Fibroblast of mammary gland (primary cell): ENCODE measurements at places on chromosomes 13 and 19.

DNA sequence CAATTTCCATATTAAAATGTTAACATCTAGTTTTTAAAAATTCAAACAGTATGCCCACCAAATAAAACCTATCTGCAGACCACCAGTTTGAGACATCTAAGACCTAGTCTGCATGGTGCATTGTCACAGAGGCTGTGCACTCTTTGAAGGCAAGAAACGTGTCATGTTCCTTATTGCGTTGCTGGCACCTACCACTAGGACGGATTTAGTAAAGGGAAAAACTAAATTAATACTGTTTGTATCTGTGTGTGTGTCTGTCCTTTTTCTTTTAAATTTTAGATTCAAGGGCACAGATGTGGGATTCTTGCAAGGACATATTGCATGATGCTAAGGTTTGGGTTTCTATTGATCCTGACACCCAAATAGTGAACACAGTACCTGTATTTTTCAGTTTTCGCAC is 481.4 kb downstream of the UQCRFS1 start:
- DNase-seq, result no peak

DNA sequence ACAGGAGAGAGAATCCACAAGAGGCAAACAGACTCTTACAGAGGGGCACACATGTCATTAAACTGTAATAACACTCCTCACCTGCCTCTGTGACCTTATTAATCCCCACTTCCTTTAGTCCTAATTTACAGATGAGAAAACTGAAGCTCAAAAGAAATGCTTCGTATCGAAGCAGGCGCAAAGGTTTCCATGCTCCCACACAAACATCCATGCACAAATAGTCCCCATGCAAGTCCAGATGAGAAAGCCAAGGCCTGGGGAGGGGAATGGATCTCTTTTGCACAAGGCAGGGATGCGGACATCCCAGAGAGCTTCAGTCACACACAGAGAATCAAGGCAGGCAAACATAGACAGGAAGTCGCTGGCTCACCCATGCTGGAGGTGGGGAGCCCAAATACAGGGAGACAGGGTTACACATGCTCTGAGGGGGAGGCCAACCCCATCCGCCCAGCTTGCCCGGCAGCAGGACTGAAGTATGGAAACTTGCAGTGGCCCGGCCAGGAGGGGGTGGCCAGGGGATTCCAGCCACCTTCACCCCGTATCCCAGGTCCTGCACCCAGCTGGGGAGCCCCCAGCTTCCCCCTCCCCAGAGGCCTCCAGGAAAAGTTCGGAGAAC is 468 bp downstream of the S1PR5 start:
- no peak for DNase-seq

DNA sequence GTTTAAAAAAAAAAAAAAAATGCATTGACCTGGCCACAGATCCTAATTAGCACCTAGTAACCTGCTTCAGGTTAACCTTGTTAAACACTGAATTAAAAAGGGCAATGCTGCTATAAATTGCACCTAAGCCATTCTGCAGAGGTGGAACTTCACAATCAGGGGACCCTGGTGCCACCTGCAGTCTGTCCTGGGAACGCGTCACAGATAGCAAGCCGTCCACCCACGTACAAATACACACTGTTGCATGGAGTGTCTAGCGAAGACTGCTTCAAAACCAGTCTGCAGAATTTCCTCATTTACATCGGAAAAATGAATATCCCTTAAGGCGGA is 169.3 kb downstream of the COL4A1 start:
- DNase-seq, result peak; percentile 22

DNA sequence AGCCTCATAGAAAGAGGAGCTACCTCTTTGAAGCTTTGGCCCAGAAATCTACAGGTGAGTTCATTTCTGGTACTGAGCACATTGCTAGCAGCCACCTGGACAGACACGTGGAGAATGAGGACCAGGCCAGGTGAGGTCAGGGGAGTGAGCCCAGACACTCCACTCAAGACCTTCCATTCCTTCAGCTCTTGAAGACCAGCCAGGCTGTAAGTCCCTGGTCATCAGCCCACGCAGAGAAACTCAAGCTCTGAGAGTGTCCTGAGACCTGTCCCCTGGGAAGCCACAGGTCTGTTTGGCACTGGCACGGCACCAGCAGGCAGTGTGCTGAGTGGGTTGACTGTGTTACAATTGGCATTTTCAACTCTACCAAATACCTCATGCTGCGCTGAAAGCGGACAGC is 27.4 kb downstream of the C13orf42 start:
- no peak for DNase-seq

DNA sequence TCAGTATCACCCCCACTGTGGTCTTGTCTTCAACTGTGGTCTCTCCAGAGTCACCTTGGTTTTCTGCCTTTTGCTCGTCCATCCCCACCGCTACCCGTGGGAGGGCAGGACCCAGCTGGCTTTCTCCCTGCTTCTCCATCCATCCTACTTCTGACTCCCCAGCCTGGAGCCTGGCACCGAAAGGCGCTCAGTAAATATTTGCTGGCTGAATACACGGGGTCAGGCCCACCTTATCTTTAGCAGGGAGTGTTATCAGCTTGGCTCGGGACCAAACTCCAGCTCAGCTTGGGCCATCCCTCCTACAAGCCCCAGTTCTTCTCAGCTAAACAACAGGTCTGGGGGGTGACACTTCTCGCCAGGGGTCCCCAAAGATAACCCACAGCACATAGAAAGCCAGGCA is 62.0 kb upstream of the KLF2 start:
- DNase-seq, result no peak

GRCh38 chr13:28318496-28318895 is 176.4 kb downstream of the FLT1 start:
- DNase-seq, result no peak

- DNase-seq, result no peak
Observed at GRCh38 chr19:39708594-39708993, 4.3 kb downstream of the LGALS14 start.

- peak; percentile 40 for DNase-seq
Observed at GRCh38 chr13:111117961-111118360, 2.9 kb downstream of the ARHGEF7 start.

GRCh38 chr19:12833738-12834565 is 427 bp downstream of the RTBDN start:
- no peak for DNase-seq

DNA sequence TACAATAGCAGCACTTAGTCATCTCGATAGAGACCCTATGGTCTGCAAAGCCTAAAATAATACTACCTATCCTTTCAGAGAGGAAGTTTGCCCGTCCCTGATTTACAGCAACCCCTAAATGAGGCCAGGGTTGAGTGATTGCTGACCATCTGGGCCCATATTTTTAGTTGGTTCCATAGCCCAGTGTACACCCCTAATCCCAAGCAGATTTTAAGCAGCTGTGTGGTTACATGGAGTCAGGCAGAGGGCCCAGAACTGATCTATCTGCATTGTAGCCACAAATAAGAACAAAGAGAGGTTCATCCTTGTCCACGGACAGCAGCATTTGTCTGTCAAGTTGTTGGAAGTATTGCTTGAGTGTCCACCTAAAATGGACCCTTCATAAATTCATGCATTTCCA is 148.2 kb downstream of the DCT start:
- DNase-seq, result no peak

GRCh38 chr13:111472083-111472482 is 151.6 kb downstream of the TEX29 start:
- no peak for DNase-seq

DNA sequence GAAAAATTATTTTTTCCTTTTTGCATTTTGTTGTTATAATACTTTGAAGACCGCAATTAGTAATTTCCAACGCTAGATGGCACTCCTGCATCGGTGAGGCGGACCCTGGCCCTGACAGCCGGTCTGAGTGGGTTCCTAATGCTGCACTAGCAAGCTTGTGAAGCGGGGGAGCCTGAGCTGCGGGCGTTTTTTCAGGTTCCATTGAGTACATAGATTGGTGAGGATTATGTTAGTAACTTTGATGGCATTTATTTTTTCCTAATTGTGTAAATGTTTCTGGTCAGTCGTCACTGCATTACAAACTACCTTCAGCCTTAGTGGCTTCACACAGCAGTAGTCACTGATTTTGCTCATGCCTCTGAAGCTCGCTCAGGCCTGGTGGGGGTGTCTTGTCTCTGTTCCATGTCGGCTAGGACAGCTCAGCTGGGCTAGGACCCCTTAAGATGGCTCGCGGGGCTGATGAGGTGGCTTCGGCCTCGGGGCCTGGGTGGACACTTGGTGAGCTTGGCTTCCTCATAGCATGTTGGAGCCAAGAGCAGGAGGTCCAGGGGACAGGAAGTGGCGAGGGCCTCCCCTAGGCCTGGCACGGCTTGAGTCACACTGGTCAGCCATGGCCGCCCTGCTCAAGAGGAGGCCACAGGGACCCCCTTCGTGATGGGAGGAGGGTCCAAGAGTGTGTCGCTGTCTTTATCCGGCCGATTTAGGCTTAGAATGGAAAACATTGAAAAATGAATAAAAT is 25.0 kb downstream of the ERCC5 start:
- DNase-seq, result peak; percentile 71

- DNase-seq, result no peak
Observed at GRCh38 chr19:23345838-23346237, 49.4 kb downstream of the ZNF91 start.

- peak; percentile 17 for DNase-seq
Observed at GRCh38 chr19:52660981-52661380, 22.8 kb upstream of the ZNF83 start.

DNA sequence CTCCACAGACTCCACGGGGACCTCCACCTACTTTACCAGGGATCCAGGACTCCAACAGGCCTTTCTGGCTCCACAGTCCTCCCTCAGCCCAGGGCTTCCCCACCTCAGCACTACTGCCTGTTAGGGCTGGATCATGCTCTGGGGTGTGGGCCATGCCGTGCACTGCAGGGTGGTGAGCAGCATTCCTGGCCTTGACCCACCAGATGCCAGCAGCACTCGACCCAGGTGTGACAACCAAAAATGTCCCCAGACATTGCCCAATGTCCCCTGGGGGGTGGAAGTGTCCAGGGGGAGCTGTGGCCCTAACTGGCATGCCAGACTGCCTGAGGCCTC is 42.0 kb downstream of the EPS15L1 start:
- no peak for DNase-seq

- no peak for DNase-seq
Observed at GRCh38 chr13:27024776-27025492, 146.7 kb downstream of the USP12 start.

GRCh38 chr13:41004875-41005693 is 14.0 kb downstream of the ELF1 start:
- DNase-seq, result no peak

- DNase-seq, result no peak
Observed at GRCh38 chr13:106786006-106786563, 218.1 kb upstream of the ARGLU1 start.

DNA sequence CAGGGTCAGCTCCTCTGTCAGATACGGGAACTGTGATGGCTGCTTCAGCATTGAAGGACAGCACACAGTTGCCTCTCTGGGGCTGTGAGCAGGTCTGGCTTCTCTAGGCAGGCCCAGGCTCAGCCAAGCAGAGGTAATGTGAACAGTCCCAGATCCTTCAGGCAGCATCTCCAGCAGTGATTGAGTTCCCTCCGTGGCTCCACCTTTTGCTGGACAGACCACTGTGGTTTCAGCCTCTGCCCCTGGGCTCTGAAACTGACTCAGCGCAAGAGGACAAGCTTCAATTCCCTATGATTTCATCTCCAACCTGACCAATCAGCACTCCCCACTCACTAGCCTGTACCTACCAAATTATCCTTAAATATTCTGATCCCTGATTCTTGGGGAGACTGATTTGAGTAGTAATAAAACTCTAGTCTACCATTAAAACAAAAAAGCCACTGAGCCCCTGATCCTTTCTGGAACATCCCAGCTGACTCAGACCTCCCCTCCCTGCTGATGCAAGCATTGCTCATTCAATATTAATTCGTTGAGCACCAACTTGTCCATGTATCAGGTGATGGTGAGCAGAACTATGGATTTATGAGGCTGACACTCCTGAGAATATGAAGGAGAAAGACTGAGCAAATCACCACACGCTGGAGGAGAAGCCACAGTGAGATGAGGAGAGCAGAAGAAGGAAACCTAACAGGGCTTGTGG is 16.7 kb downstream of the GSX1 start:
- DNase-seq, result no peak

DNA sequence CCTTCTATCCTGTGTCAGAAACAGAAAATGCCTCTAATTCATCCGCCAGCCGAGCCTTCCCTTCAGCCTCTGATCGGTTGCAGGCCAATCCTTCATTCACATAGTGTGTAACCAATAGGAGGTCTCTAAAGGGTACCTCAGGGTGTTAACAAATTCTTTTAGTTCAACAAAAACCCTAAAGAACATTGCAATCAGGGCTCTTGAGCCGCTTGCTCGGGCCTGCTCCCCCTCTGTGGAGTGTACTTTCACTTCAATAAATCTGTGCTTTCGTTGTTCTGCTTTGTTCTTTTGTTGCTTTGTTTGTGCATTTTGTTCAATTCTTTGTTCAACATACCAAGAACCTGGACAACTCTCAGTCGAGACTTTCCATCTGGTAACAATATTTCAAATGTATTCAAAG is 366.5 kb downstream of the KCTD12 start:
- DNase-seq, result no peak

- DNase-seq, result no peak
Observed at GRCh38 chr13:59748046-59748445, 415.7 kb downstream of the DIAPH3 start.

- peak; percentile 72 for DNase-seq
Observed at GRCh38 chr19:34430738-34431625, 2.8 kb downstream of the UBA2 start.

GRCh38 chr13:69796256-69796655 is 311.4 kb upstream of the ATXN8OS start:
- DNase-seq, result no peak

- DNase-seq, result no peak
Observed at GRCh38 chr13:39682310-39682709, 26.8 kb downstream of the COG6 start.

DNA sequence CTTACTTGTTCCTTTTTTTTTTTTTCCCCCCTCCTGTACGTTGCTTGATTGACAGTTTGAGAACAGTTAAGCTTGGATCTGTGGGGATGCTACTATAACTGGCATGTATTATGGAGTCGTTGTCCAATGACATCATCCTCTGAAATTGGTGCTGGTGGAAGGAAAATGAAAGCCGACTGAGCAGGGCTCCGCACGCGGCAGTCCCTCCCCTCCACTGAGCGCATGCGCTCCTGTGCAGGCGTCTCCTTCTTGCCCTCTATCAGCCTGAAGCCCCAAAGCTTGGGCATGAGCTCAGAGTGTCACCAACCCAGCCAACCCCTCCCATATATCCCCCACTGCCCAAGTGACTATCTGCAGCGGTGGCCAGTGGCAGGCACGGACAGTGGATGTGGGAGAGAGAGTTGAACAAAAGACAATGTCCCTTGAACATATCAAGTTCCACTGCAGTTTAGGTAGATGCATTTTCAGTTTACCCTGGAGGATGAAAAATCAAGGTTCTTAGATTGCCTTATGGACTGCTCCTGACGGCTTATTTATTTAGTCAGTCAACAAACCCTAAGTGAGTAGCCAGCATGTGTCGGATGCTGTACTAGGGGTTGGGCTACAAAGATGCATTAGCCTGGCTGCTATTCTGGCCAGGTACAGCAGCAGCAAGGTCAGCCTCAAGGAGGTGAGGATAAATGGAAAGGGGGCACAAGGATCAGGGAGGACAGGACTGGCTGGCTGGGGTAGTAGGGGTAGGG is 20.8 kb downstream of the MBNL2 start:
- no peak for DNase-seq

GRCh38 chr13:37134411-37135041 is 29.1 kb upstream of the CSNK1A1L start:
- DNase-seq, result peak; percentile 91
